ENCODE measurements at places on chromosomes 3 and 15. TPM values are rescaled to one million over a fixed set of nuclear protein-coding genes. Genes with fewer than 3 reads are reported as not detected.

DNA sequence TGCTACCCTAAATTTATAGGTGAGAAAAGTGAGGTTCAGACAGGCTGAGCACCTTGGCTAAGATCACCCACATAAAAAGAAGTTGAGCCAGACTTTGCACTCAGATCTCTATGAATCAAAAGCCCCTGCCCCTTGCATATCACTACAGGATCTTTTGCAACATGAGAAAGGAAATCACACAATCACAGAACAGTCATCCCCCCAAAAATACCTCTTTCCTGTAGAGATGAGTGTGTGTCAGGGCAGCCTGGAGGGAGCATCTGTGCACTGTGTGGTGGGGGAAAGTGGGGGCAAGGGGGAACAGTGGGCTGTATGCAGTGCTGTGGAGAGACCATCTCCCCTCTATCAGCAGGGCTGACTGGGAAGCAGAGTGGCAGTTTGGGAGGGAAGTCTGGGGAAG is 46.6 kb downstream of the EPHB3 start:
- H3K4me1 ChIP-seq: peaks cover 13% of the 10 kb centered on the region
- no peaks in the 10 kb centered on the region for H3K36me3 ChIP-seq
- DNase-seq: no peak
- H3K27me3 ChIP-seq: peaks cover 64% of the 10 kb centered on the region
- H3K27ac ChIP-seq: no peak overlapping the region

GRCh38 chr15:48086133-48086532 is 34.7 kb upstream of the SLC24A5 start:
- H3K4me1 ChIP-seq: no peaks in the 10 kb centered on the region
- no peak overlapping the region for H3K27ac ChIP-seq
- DNase-seq: no peak

GRCh38 chr3:76942101-76942500 is 97.8 kb upstream of the ROBO2 start:
- no peak for DNase-seq
- H3K27ac ChIP-seq: no peak overlapping the region
- no peaks in the 10 kb centered on the region for H3K4me1 ChIP-seq
- H3K4me3 ChIP-seq: no peak overlapping the region

The ADCY5 gene
- 1.0 TPM for total RNA-seq

The MUC4 gene
- total RNA-seq: 0.53 TPM

The SEMA3G gene
- 3.4 TPM for total RNA-seq

The GRK7 gene
- total RNA-seq: not detected

DNA sequence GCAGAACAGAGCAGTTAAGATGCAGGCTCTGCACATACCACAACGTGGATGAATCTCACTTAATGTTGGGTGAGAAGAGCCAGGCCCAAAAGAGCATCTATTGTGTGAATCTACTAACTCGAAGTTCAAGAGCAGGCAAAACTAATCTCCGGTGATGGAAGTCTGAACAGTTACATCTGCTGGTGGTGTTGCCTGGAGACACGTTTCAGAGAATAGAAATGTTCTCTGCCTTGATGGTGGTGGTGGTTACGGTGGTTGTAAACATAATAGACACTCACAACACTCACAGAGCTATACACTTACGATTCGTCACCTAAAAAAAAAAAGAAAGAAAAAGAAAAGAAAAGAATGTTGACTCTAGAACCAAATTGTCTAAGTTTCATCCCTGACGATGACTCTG is 86.8 kb downstream of the LIPC start:
- H3K27me3 ChIP-seq: no peaks in the 10 kb centered on the region
- H3K36me3 ChIP-seq: no peaks in the 10 kb centered on the region
- H3K4me3 ChIP-seq: no peak overlapping the region
- peaks cover 14% of the 10 kb centered on the region for H3K4me1 ChIP-seq
- DNase-seq: no peak
- H3K27ac ChIP-seq: no peak overlapping the region

- no peak overlapping the region for H3K4me3 ChIP-seq
- no peaks in the 10 kb centered on the region for H3K36me3 ChIP-seq
- DNase-seq: no peak
- H3K27ac ChIP-seq: no peak overlapping the region
- no peaks in the 10 kb centered on the region for H3K4me1 ChIP-seq
- H3K27me3 ChIP-seq: no peaks in the 10 kb centered on the region
These were observed 13.6 kb downstream of the ATP2C1 start for GRCh38 chr3:130907500-130907899.

DNA sequence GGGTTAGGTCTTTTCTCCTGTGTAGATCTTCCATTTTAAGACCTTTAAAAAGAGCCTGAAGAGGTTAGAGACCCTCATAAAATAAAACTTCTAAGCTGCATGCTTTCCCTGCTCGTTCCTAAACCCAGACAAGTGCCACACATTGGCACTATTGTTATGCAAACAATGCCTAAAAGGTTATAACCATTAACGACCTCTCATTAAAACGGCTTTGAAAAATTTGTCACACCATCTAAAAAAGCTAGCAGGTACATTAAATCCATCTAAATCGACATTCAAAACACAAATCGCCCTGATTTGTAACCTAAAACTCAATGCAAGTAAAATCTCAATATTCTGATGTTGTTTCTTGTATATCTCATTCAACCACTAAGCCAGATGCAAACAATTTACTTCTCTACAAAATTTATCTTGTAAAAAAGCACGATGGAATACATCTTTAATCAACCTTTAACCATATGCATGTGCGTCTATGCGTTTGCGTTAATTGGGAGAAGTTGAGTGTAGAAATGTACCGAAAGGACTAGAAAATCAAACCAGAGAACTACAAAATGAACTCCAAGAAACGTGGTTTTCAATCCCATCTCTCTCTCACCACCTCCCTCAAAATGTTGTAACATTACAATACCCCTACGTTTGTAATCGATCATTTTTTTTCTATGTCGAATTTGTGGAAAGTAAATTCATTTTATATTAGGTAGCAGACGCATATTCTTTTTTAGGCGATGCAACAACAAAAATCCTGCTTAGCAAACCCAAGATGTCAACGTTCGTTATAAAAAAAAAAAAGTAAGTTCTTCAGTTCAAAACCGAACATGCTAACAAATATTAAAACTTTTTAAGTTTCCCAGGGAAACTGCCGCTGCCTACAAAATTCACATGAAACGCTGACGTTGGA is 1.2 kb downstream of the ALDH1A2 start:
- peaks cover 81% of the 10 kb centered on the region for H3K27me3 ChIP-seq
- H3K4me3 ChIP-seq: peak overlapping the region; percentile 60
- H3K36me3 ChIP-seq: no peaks in the 10 kb centered on the region
- peaks cover 33% of the 10 kb centered on the region for H3K4me1 ChIP-seq

GRCh38 chr15:77504306-77504705 is 83.6 kb downstream of the HMG20A start:
- no peaks in the 10 kb centered on the region for H3K27me3 ChIP-seq
- peak overlapping the region; percentile 82 for H3K27ac ChIP-seq
- no peaks in the 10 kb centered on the region for H3K36me3 ChIP-seq
- peak; percentile 71 for DNase-seq

- H3K4me1 ChIP-seq: no peaks in the 10 kb centered on the region
- H3K27ac ChIP-seq: no peak overlapping the region
- H3K36me3 ChIP-seq: no peaks in the 10 kb centered on the region
These were observed 16.7 kb downstream of the PATL2 start for GRCh38 chr15:44694416-44694815.

DNA sequence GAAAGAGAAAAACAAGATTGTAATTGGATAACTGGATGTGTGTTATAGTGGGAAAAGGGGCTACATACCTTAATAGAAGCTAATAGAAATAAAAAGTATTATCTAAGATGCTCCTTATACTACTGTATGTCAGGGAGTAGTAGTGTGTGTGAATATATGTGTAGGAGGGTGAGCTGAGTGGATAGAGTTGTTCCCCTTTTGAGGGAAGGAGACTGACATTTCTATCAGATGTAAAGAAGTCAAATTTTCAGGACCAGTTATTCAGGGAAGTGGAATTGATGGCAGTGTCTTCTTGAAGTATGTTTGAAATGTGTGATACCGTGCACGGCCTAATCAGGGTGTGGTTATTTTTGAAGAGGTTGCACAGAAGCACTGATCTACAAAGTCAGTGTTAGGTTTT is 49.1 kb downstream of the PCOLCE2 start:
- DNase-seq: no peak
- H3K4me3 ChIP-seq: no peak overlapping the region
- H3K27ac ChIP-seq: no peak overlapping the region

DNA sequence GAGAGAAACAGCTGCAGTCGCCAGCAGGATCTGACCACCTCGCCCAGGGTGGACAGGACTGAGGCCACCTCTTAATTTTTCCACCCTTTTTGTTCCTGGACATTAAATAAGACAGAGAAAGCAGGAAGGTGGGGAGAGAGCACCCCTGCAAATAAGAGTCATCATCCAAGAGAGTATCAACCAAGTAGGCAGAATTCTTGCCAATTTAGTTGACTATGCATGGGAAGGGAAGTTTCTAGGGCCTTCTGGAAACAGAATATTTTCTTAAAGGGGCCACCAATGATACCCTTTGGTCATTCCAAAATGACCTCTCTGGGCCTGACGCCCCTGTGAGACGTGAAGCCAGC is 136.2 kb downstream of the TJP1 start:
- no peaks in the 10 kb centered on the region for H3K27me3 ChIP-seq
- no peaks in the 10 kb centered on the region for H3K36me3 ChIP-seq
- DNase-seq: no peak

- H3K27ac ChIP-seq: no peak overlapping the region
- H3K4me3 ChIP-seq: no peak overlapping the region
These were observed 85.1 kb upstream of the CSPG5 start for GRCh38 chr3:47663630-47664240.

DNA sequence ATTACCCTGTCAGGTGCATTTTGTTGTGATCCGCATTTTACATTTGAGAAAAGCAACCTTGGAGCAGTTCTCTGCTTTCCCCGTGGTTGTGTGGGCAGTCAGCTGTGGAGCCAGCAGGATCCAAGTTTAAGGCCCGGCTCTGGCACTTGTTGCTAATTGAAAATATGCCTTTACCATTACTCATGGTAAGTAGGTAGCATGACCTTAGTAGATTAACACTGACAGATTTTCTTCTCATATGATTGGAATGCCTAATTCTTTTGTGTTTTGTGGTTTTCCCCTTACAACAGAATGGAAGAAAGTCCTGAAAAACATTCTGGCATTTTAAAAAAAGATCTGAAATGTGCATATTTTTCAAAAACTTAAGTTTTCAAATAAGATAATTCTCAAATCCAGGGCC is 246.5 kb upstream of the LRRN1 start:
- DNase-seq: no peak
- H3K4me1 ChIP-seq: no peaks in the 10 kb centered on the region
- H3K27ac ChIP-seq: no peak overlapping the region
- no peak overlapping the region for H3K4me3 ChIP-seq

- DNase-seq: no peak
- no peak overlapping the region for H3K27ac ChIP-seq
- H3K4me1 ChIP-seq: peaks cover 3% of the 10 kb centered on the region
These were observed 907.4 kb downstream of the NTRK3 start for GRCh38 chr15:87349181-87349580.

The CPNE4 gene
- total RNA-seq: not detected

The IL17RB gene
- 5.5 TPM for total RNA-seq

The EPHA6 gene
- total RNA-seq: 0.11 TPM

The UQCRC1 gene
- total RNA-seq: 246 TPM

The IL5RA gene
- total RNA-seq: not detected

The MASP1 gene
- total RNA-seq: 3.3 TPM

DNA sequence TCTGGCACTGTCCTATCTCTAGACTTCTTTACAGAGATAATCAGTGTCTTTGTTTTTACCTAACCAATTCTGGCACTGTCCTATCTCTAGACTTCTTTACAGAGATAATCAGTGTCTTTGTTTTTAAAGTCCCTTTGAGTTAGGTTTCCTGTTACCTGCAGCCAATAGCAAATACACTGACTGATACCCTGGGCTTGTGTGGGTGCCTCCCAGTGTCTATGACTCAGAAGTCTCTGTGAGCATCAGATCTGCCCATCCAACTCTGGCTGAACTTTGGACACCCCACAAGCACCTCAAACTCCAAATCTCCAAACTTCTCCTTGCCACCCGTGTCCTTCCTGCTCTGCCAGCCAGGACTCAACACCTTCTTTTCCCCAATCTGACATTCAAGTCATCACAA is 30.4 kb downstream of the SLC41A3 start:
- no peak overlapping the region for H3K4me3 ChIP-seq
- H3K36me3 ChIP-seq: no peaks in the 10 kb centered on the region
- no peaks in the 10 kb centered on the region for H3K27me3 ChIP-seq
- H3K27ac ChIP-seq: no peak overlapping the region
- no peak for DNase-seq

DNA sequence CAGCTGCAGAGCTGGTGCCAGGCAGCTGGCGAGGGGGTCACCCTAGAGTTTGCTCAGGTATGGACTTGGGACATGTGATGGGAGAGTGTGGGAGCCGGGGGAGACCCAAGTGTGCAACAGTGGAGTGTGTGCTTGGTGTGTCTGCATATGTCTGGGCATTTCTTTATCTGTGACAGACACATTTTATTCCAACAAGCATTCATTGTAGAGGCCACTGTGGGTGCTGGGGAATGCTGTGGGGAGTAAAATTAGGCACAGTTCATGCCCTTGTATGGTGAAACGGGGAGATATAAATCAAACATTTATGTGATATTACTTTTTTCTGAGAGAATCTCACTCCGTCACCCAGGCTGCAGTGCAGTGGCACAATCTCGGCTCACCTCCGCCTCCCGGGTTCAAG is 4.2 kb downstream of the ACY1 start:
- H3K27me3 ChIP-seq: no peaks in the 10 kb centered on the region
- peaks cover 10% of the 10 kb centered on the region for H3K4me1 ChIP-seq
- peaks cover 6% of the 10 kb centered on the region for H3K36me3 ChIP-seq
- H3K27ac ChIP-seq: no peak overlapping the region
- DNase-seq: no peak
- H3K4me3 ChIP-seq: no peak overlapping the region

The PAQR5 gene
- 1.4 TPM for total RNA-seq

DNA sequence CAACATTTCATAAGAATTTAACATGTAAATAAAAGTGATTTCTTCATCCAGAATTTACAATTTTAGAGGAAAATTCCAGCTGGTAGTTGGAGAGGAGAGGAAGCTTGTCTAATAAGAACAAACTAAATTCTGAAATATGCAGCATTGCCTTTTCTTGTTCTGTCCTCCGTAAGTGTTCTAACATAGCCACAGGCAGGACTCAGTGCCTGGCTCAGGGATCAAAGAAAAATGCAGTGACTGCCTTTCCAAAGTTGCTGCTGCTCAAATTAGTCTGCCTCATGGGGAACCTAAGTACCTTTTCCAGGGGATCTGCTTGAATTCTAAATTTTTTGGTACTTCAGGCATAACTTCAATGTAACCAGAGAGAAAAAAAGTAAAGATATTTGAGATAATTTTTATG is 713.0 kb upstream of the CADM2 start:
- no peaks in the 10 kb centered on the region for H3K36me3 ChIP-seq
- no peak overlapping the region for H3K4me3 ChIP-seq
- DNase-seq: no peak
- no peak overlapping the region for H3K27ac ChIP-seq
- no peaks in the 10 kb centered on the region for H3K4me1 ChIP-seq

DNA sequence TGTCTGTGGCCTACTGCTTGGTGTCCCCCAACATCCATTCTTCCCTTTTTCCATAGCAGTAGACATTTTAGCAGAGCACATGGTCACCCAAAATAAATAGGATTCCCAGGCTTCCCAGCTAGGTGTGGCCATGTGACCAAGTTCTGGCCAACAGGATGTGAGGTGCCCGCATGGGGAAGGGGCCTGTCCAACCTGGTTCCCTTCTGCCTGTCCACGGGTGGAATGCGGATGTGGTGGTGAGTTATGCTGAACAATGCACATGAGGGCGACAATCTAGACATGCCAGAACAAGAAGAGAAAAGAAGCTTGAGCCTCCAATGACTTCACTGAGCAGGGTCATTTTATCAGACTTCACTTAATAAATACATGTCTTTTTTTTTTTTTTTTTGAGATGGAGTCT is 77.6 kb upstream of the DLG1 start:
- peaks cover 31% of the 10 kb centered on the region for H3K4me1 ChIP-seq
- no peaks in the 10 kb centered on the region for H3K27me3 ChIP-seq
- no peak overlapping the region for H3K27ac ChIP-seq
- H3K4me3 ChIP-seq: no peak overlapping the region
- no peak for DNase-seq
